Fibroblast of skin of right quadriceps (primary cell): ENCODE measurements at places on chromosomes 1 and 21.
A peak's percentile ranks its signal among the peaks of the same experiment; 100 is the strongest.

DNA sequence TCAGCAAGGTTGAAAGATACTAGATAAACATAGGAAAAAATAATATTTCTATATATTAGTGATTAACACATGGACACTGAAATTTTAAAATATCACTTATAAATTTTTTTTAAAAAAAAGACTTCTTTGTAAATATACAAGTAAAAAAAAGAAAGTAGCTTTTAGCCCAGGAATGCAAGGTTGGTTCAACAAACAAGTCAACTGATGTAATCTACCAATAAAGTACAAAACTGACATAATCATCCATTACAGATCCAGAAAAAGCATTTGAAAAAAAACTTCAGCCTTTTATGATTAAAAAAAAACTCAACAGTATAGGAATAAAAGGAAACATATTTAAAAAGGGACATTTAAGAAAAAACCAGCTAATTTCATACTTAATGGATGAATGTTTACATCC lies 48.4 kb downstream of the TRMT1L start:
- DNase-seq: no peak

DNA sequence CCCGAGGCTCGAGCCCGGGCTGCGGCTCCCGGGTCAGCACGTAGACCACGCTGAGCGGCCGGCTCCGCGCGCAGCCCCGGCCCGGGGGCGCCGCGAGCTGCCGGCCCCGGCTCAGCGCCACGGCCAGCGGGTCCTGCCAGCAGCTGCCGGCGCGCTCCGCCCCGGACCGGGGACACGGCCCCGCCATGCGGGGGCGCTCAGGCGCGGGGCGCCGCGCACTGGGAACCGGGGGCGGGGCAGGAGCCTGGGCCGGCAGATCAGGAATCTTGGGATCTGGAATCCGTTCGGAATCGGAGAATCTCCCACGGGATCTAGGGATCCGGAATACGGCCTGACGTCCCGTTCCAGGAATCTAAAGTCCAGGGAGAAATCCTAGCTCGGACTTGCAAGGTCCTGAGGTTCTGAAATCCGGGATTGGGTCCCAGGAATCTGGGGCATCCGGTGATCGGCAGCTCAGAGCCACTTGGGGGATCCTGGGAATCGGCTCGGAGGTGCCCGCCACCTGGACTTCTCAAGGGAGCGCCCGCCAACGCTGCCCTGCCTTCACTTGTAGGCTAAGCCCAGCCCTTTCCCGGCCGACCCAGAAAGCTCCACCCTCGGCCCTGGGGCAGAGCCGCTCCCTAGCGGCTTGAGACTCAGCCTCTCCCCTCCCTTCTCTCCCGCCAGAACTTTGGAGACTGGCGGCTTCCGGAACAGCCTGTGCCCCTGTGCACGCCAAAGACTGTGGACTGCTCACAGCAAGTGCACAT lies at the start of gene MAP3K6:
Gene MAP3K6, minus strand, starts transcription at position 551 of the 749 bp plus-strand sequence. Its CDS starts 364 bp downstream, at position 187.
- DNase-seq: peak; percentile 73

DNA sequence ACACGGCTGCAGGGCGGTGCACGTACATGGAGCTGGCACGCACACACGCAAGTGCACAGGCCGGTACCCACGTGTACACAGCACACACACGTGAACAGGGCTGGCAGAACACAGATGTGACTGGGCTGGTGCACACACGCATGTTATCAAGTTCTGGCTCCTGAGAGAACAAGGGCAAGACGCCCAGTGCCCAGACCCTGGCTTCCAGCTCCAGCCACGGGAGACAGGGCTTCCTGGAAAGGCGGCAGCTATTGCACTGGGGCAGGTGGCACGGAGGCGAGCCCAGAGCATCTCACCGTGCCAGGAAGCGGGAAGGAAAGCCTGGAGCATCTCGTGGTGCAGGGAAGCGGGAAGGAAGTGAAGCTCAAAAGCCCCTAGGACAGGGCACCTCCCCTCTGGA lies 5.9 kb downstream of the SDF4 start:
- no peak for DNase-seq

DNA sequence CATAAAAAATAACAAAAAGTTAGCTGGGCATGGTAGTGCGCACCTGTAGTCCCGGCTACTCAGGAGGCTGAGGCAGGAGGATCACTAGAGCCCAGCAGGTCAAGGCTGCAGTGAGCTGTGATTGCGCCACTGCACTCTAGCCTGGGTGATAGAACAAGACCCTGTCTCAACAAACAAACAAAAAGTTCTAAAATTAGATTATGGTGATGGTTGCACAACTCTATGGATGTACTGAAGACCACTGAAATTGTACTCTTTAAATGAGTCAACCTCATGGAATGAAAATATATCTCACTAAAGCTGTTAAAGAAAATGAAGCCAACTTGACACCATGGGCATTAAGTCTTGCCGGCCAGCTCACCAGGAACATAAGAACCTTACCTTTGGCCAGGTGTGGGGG lies 9.1 kb downstream of the MRAP start:
- peak; percentile 35 for DNase-seq

DNA sequence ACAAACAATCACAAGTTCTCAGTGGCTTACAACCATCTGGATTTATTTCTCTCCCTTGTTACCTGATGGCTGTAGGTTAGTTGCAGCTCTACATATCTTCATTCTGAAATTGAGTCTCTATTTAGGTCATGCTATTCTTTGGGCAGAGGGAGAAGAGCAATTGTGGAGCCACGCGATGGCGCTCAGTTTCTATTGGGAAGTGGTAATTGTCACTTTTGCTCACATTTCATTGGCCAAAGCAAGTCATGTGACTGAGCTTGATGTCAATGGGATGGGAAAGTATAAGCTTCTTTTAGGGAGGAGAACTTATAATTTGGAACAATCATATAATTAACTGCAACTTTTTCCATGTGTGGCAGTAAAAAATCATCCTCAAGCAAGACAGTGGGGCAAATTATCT lies 166.5 kb downstream of the LMO4 start:
- DNase-seq: no peak

GRCh38 chr1:100622506-100622905 lies 84.6 kb downstream of the GPR88 start:
- DNase-seq: no peak

GRCh38 chr1:25082995-25083394 lies 149.3 kb downstream of the SYF2 start:
- no peak for DNase-seq

GRCh38 chr1:169129109-169129784 lies 22.8 kb downstream of the ATP1B1 start:
- DNase-seq: no peak

GRCh38 chr1:19070891-19071621 lies 114.6 kb upstream of the IFFO2 start:
- DNase-seq: no peak

DNA sequence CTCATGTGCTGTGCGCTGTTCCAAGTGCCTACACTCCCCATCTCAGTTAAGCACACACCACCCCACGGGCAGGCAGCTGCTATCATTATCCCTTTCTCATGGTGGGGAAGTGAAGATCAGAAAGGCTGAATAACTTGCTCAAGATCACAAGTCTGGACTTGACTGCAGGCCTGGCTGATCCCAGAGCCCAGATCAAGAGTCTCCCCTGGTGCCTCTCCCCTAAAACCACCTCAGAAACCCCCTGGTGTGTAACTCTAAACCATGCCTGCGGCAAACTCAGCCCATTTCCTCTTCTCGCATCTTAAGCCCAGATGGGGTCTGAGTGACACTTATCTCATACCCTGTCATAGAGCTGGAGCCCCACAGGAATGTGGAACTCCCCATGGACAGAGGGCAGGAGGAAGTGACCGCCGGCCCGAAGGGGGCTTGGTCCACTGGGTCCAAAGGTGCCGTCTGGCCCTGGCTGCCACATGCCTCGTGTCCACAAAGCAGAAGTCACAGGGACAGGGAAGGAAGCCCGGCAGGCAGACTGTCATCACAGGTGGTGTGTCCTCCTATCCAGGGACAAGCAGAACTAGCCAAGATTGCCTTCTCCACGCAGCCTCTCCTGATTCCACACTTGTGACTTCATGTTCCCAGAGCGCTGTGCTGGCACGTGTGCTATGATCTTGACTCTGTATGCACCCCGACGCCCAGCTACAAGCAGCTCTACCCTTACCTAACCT lies 92.1 kb downstream of the SYF2 start:
- no peak for DNase-seq

DNA sequence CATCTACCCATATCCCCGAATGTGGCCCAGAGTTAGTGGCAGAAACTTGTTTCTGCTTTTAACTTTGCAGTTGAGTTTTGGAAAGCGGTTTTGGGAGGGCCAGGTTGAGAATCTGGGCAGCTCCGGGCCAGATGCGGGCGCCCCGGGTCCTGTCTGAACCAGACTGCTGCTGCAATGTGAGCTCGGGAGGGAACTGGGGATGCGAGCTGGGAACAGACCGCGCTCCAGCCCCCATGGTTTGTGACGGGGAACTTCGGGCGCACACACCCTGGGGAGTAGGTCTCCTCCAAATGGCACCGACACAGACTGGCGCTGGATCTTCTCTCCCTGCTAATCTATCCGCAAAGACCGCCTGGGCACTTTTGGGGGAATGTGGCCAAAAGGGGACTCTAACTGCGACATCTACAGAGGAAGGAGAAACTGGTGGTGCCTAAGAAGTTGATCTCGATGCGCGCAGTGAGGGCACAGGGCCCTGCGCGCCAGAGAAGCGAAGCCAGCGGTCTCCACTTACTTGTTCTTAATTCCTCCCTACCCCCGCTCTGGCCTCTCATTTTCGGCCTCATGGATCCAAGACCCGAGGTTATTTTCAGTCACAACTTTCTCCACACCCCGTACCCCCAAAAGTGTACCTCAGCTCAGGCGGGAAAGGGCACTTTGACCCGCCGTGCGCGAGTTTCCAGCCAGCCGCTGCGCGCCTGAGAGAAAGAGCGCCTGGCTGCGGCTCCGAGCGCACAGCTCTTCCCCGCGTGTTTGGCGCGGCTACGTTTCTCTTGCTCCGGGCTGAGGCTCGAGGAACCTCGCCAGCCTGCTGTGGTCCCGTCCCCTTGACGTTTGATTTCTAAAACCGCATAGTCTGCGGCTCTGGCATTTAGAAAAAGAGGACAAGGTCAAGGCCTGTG lies 411.0 kb upstream of the ESRRG start:
- DNase-seq: peak; percentile 8

DNA sequence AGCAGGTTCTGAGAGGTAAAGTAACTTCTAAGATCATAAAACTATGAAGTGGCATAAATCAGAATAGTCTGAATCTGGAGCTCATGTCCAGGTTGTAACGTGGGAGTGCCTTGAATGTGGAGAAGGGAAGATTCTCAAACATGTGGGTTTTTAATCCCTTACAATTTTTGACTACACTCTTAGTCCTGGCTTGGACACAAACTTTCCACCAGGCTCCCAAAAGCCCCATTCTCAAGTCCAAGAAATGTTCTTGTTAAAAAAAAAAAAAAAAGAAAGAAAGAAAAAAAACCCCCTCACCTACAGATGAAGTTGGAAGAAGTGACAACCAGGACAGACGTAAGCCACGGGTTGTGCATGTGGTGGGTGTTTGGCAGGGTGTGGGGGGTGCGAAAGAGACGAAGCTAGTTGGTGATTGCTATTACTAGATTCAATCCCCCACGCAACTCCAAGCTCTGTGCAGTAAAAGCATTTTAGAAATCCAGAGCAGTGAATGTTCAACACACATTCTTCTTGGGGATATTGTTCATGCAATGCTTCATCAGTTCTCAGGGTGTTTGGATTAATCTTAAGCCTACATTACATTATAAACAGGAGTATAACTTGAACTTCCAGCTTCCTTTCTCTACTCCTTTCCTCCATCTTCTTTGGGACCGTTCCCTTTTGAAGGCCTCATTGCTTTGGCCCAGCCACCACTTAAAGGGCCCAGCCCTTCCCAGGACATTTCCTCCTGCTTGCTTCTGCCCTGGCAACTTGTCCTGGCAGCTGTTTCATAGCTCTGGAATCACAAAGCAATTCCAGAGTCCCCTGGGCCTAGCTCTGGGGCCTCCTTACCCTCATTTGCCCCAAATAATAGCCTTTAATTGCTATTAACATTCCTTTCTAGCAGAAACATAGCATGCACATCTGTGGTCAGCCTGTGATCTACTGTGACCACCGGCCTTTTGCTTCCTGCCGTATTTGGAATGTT lies 41.8 kb downstream of the PHC2 start:
- DNase-seq: peak; percentile 80

DNA sequence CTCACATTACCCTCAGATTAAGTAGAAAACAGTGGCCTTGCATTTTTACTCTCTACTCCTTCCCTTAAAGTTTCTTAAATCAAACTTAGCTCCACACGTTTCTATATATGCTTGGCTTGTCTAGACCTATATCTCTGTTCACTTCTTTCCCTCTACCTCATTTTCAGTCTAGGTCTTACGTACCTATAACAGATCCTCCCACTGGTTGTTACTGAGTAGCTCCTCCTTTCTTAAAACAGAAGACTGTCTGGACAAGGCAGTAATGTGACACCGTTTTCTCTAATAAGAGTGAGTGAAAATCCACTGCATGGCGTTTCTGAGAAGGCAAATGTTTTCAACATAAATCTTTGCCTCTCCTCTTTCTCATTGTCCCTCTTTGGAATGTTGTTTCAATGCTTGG lies 211.7 kb upstream of the POGK start:
- no peak for DNase-seq

DNA sequence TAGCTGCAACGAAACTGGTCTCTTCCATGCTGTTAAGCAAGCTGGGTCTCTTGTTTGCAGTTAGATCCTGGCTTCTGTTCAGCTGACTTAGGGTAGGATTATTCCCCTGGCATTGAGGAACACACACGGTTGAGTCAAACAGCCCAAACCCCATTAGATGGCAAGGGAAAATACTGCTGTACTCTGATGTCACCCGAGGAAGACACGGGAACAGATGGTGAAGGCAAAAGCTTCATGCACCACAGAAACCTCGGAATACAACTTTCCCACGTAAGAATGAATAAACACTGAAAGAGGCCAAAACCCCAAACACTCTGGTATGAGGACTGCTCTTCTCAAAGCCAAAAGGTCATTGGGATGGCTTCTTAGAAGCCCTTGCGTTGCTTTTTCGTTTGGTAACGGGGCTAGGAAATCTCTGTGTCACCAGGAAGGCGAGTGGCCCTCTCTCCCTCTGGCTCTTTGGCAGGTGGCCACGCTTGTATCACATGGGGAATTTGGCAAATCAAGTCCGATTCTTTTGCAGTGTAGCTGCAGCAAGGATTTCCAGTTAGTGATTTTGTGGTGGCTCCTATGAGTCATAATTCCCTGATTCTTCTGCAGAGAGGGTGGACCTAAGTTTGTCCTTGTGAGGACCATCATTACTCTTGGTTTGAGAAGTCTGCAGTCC lies 16.7 kb upstream of the LYST start:
- peak; percentile 94 for DNase-seq

DNA sequence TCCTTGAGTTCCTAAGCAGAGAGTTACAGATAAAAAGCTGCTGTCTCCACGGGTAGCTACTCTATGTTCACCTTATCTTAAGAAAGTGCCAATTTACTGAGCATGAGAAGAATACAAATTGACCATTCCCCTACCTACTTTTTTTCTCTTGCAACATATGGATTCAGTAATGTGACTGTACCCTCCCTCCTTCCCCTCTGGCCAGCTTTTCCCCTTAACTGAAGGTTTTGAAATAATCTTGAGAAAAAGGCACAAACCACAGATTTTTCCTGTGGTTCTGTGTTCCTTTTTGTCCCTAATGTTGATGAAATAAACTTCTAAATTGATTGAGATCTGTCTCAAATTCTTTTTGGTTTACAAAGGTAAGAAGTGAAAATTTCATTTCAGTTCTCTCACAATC lies 2.6 kb upstream of the CD2 start:
- no peak for DNase-seq
